ENCODE measurements at places on chromosomes 1 and 21.

- DNase-seq = peak; percentile 64
Observed at GRCh38 chr1:93699049-93699384, 17.4 kb upstream of the BCAR3 start.

GRCh38 chr21:46284077-46284644 lies 1.2 kb downstream of the MCM3AP start:
- peak; percentile 20 for DNase-seq

DNA sequence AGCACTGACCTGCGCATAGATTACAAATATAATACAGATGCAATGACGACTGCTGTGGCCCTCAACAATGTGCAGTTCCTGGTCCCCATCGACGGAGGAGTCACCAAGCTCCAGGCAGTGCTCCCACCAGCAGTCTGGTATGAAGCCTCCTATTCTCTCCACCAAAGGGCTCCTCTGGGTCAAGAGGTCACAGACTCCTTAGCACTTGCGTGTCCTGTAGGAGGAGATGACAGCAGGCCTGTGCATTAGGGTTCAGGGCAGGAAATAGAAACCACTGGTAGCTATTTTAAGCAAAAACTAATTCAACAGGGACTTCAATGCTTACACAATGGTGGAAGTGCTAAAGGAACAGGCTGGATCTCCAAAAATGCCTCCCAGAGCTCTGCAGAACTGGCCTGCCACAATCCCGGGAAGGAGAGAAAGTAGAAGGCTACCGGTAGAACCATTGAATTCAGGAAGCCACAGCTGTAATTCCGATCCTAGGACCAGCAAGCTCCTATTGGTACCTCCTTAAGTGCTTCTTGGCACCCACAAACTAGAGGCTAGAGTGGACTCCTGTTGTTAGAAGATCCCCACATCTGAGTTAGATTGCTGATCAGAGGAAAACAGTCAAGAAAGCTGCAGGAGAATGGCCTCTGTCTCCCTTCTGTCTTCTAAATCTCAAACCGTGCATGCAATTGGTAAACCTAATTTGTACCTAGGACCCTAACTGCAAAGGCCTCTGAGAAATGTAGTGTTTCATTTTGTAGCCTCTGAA lies 12.7 kb upstream of the DYNLT5 start:
- DNase-seq = no peak

GRCh38 chr1:235127732-235128455 lies 743 bp downstream of the TOMM20 start:
- peak; percentile 29 for DNase-seq

GRCh38 chr1:43878440-43878839 lies 55.2 kb upstream of the ARTN start:
- DNase-seq = no peak

DNA sequence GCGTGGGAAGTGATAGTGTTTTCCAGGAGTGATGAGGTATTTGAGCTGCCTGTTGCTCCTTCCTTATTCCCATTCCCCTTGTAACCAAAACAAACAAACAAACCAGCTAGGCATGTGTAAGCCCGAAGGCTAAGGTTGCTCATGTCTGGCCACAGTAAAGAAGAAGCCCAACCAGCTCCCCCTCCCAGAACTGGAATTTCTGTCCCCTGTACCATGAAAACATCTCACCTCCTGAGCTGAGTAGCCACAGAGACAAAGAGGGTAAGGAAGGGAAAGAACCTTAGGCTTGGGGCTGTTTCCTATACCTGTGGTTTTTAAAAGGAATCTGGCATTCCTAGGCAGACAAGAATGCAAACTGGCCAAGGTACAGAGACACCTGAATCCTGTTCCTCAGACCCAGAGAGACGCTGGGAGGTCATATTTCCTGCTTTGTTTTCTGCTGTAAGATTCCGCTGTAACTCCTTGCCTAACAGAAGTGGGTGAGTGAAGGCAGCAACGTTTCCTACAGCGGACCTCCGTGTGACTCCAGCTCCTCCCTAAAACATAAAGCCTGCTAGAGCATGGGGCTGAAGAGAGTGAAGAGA lies 41.7 kb upstream of the RAB4A start:
- no peak for DNase-seq

DNA sequence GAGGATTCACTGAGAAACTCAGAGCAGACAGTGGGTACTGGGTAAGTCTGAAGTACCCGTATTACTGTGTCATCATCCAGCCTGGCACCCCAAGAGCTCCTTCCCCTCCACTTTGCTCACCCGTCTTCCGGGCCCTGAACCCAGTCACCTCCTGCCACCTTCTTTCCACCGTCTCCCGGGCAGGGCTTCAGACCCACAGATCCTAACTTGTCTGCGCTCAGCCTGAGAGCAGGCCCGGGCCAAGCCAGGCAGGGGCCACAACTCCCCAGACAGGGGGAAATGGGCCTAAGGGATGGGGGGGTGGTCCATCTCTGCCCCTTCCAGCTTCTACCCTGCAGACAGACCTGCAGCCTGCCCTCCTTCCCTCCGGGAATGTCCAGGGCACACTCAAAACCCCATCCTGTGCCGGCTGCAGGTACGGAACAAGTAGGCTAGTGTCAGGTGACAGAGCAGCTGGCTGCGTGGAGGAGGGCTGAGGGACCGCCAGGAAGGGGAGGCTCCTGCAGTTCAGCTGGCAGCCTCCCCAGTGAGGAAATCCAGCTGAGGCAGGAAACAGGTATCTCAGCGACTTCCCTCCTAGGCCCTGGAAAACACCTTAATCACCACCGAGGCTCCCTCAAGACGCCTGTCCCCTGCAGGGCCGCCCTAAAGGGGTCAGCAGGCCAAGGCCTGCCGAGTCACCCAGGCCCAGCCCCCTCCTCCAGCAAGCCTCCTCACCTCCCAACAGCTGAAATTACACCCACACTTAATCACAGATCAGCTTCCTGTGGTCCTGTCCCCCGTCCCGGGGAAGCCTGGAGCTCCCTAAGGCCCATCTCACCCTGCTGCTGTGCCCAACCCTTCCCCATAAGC lies 3.5 kb downstream of the HSPG2 start:
- no peak for DNase-seq

- peak; percentile 76 for DNase-seq
Observed at GRCh38 chr1:184973272-184974055, 844 bp downstream of the NIBAN1 start.

GRCh38 chr1:242412921-242413320 lies 111.6 kb downstream of the PLD5 start:
- no peak for DNase-seq

- DNase-seq = no peak
Observed at GRCh38 chr21:31837618-31838390, 35.0 kb upstream of the HUNK start.

DNA sequence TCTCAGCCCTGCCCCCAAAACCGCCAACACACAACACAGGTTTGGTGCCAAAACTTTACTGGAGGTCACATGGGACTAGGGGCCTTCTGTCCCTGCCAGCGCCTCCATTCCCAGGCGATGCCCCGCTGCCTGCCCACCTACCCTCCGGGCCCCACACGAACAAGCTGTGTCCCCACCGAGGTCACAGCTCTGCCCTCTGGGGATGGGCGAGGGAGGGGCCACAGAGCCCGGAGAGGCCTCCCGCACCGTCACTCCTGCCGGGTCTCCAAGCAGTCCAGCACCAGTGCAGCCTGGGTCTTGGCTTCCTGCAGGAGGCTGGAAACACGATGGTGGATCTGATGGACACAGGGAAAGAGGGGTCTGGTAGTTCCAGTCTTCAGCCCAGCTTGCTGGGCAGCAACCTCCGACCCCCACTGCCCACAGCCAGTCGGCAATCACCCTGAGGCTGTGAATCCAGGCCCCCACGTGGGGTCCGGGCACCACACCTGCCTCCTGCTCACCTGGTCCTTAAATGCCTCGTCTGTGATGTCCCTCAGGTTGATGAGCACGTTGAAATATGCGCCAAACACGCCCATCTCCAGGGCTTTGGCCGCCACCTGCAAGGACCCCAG lies 18.5 kb downstream of the FTCD start:
- DNase-seq = no peak

GRCh38 chr1:68745451-68745850 lies 248.6 kb upstream of the DEPDC1 start:
- no peak for DNase-seq

DNA sequence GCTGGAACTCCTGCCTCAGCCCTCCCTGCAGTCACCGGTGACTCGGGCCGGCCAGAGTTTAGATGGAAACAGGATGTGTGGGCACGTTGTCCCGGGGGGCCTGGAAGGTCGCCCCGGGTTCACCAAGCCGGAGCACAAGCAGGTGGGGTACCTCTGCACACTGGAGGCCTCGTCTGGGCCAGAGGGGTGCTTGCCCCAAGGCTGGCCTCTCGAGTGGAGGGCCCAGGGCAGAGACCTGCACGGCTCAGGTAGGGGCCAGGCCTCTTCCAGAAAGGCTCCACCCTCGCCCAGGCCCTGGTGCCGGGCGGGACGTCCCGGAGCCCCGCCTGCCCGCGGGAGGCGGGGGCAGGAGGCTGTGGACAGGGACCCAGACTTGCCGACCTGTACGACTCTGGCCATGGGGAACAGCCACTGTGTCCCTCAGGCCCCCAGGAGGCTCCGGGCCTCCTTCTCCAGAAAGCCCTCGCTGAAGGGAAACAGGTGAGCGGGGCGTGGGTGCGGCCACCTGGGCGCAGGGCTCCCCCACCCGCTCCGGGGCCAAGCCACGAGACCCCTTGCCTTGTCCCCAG lies at the start of gene PLEKHN1:
Gene PLEKHN1 (plus strand): TSS at position 348 of the 569 bp plus-strand sequence. CDS start 50 bp downstream, at position 398.
- DNase-seq = no peak

DNA sequence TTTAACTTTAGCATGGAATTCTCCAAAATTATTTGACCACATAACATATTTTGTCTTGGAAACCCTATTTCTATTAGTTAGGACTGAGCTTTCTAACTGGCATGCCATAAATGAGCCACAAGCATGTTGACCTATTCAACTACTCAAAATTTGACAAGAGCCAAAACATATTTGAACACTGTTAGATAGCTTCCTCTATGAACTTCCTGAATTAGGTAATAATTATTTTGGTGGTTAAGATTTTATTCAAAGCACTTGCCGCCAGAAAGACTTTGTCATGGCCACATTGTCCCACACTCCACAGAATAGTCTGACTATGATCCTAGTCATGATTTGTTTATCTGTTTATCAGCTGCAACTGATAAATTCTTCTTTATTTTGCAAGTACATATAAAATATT lies 23.1 kb upstream of the CTPS1 start:
- DNase-seq = no peak

GRCh38 chr1:184194236-184194635 lies 142.7 kb downstream of the TSEN15 start:
- no peak for DNase-seq

DNA sequence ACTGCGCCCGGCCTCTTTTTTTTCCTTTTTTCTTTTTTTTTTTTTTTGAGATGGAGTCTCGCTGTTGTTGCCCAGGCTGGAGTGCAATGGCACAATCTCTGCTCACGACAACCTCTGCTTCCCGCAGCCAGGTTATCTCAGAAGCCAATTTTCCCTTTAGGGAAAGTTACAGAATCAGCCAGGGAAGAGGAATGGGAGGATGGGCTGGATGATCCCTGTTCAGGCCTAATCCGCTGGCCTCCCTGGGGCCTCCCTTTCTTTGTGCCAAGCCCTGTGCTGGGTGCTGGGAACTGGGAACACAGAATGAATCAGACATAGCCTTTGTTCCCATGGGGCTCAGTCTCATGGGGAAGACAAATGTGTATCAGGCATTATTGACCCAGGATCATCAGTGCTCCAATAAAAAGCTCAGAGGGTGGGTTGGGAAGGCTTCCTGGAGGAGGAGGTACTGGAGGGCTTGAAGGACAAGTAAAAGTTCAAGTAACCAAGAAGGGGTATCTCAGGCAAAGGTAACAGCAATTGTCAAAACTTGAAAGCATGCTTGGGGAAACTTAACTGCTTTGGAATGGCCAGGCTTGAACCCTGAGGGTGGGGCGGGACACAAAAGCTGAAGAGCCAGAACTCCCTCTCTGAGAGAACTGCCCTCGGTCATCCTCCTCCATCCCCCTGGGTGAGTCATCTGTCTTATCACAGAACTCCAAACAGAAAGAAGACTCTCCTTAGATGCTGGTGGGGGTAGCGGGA lies 14.3 kb downstream of the ECHDC2 start:
- DNase-seq = no peak

GRCh38 chr1:211876851-211877590 lies 46.5 kb upstream of the LPGAT1 start:
- DNase-seq = no peak

DNA sequence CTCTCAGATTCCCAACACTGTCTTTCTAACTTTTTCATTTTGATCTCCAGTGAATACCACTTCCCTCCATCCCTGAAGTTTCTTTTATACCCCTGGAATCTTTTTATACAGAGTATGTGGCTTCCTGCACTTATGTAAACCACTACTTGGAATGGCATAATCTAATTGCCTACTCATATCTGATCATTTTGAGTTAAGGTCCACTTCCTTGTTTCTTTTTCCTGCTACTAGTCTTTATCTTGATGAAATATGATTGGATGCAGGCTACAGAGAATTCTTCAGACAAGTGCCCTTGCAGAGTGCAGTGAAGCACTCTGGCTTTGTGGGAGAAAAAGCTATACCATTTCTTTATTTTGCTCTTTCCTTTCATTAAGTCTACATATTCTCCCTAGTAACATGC lies 325.3 kb upstream of the ADAMTS5 start:
- no peak for DNase-seq

GRCh38 chr1:40339420-40340323 lies 22.6 kb upstream of the COL9A2 start:
- peak; percentile 18 for DNase-seq

- DNase-seq = no peak
Observed at GRCh38 chr1:41728403-41729202, 190.1 kb downstream of the HIVEP3 start.

GRCh38 chr1:171798765-171799164 lies 17.3 kb downstream of the METTL13 start:
- DNase-seq = no peak

DNA sequence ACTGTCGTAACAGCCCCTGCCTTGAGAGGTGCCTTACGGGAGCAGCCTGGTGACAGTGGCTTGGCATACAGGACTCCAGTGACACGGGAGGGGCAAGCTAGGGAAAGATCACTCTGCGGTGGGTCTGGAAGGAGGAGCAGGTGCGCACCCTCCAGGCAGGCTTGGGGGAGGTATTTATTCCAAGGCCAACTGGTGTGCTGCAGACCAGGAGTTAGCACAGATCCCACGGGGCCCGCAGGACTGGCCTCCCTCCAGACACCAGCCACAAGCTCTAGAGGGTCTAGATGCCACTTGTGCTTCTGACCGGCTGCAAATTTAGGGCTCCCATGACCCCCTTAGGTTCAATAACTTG lies 22.1 kb downstream of the PSEN2 start:
- DNase-seq = no peak

- DNase-seq = no peak
Observed at GRCh38 chr1:111175349-111175748, 25.1 kb downstream of the DENND2D start.

GRCh38 chr1:90291431-90292216 lies 296.7 kb downstream of the ZNF326 start:
- no peak for DNase-seq

Measured in hematopoietic multipotent progenitor cell treated with erythropoietin and hydrocortisone succinate and interleukin-3 and kit ligand, for 8 days (in vitro differentiated cells).